Stomach (tissue), 19 donors: ENCODE measurements at places on chromosomes 12 and 14.

- DNase-seq, result no peak
Measured at GRCh38 chr12:64265839-64266238, 43.7 kb upstream of the KICS2 start.

- DNase-seq, result no peak
Measured at GRCh38 chr14:68473794-68474193, 319.1 kb downstream of the ZFP36L1 start.

- no peak for DNase-seq
Measured at GRCh38 chr12:70319605-70320004, 46.5 kb upstream of the KCNMB4 start.

DNA sequence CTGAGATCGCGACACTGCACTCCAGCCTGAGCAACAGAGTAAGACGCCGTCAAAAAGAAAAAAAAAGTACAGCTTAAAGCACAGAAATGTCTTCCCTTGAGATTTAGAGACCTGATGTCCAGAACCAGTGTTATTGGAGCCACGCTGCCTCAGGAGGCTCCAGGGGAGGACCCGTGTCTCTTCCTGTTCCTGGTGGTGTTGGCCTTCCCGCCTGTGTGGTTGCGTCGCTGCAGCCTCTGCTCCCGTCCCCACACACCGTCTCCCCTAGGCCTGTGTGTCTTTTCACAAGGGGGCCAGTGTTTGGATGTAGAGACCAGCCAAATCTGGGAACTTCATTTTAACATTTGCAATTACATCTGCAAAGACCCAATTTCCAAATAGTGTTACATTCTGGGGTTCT lies 8.6 kb upstream of the FBRSL1 start:
- no peak for DNase-seq

DNA sequence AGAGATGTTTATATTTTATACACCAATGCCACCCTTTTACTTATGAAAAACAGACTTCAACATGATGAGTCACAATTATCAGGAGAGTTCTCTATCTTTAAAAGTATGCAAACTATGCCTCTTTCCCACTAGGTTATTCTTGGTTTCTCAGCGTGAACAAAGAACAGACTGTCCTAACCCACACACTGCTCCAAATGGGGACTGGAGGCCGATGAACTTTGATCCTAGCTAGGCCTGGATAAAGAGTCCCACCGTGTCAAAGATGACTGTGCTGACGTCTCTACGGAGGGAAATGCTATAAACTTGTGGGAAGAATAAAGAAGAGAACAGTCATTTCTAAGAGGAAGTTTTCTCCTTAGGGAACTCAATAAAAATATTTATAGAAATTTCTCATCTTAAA lies 160.1 kb downstream of the EPS8 start:
- DNase-seq, result peak; percentile 28

- DNase-seq, result no peak
Measured at GRCh38 chr12:130436741-130437501, 99.2 kb downstream of the PIWIL1 start.

GRCh38 chr12:123062681-123063486 lies 82.4 kb downstream of the ARL6IP4 start:
- DNase-seq, result peak; percentile 52
